NCI-H1092 (cell line): ENCODE measurements at places on chromosomes 12 and 14.

GRCh38 chr14:85856430-85856829, 326.5 kb downstream of the FLRT2 start:
- no peak for DNase-seq

DNA sequence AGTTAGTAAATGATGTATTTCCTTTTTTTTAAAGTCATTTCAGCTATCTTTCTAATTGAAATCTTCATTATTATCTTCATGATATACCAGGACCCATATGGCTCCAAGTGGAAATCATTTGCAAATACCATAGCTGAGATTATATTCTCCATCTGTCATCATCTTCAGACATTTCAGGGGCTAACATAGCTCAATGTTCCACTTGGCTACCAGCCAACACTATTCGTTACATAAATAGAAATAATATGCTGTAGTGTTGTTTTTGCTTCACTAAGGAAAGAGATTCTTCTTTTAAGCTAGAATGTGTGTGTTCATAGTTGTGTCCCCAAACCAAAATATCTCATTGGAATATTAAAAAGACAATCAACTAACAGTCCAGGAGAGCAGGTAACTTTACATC, 225.1 kb downstream of the DIO2 start:
- no peak for DNase-seq

- DNase-seq = no peak
Observed at GRCh38 chr14:26794731-26795130, 196.9 kb upstream of the NOVA1 start.

GRCh38 chr14:23017091-23017490, 7.1 kb upstream of the C14orf93 start:
- DNase-seq = no peak
